ENCODE measurements at places on chromosomes 2 and 18. TPM values are rescaled to one million over a fixed set of nuclear protein-coding genes. Genes with fewer than 3 reads are reported as not detected.

GRCh38 chr2:223363085-223363484 lies 239.1 kb downstream of the SCG2 start:
- no peak for DNase-seq

GRCh38 chr2:130393318-130393910 lies 37.6 kb downstream of the PTPN18 start:
- no peak for DNase-seq

Gene SCTR
- total RNA-seq = 1.0 TPM

Gene G6PC2
- total RNA-seq = not detected

GRCh38 chr2:63572001-63572400 lies 16.3 kb downstream of the WDPCP start:
- no peak for DNase-seq

Gene CHRNA1
- total RNA-seq = not detected

- no peak for DNase-seq
Observed at GRCh38 chr18:39781565-39781964, 2173.5 kb upstream of the PIK3C3 start.
